Nasal cavity respiratory epithelium epithelial cell of viscerocranial mucosa (primary cell): ENCODE measurements at places on chromosomes 3 and 15. TPM values are rescaled to one million over a fixed set of nuclear protein-coding genes. Genes with fewer than 3 reads are reported as not detected.

Gene SPRED1
- 22.6 and 30.1 TPM in 2 replicates for total RNA-seq

Gene UROC1
- total RNA-seq, result not detected in 2 replicates

Gene HACL1
- 14.1 and 16.1 TPM in 2 replicates for total RNA-seq

Gene TLR9
- total RNA-seq, result 0.07 TPM in 1 of 2 replicates, not detected in the other

Gene ASB14
- total RNA-seq, result not detected in 2 replicates

Gene PIF1
- total RNA-seq, result 0.28 and 0.34 TPM in 2 replicates

Gene SLC38A3
- total RNA-seq, result not detected in 2 replicates

Gene OR5H2
- total RNA-seq, result not detected in 2 replicates

Gene MITF
- 2.1 and 3.3 TPM in 2 replicates for total RNA-seq

Gene ADAM10
- total RNA-seq, result 197 and 246 TPM in 2 replicates

Gene TUSC2
- 15.7 and 26.0 TPM in 2 replicates for total RNA-seq

Gene AGBL1
- total RNA-seq, result not detected in 2 replicates

Gene MEX3B
- total RNA-seq, result 0.34 and 2.3 TPM in 2 replicates

Gene KLHL6
- total RNA-seq, result 0.36 TPM in 1 of 2 replicates, not detected in the other

Gene FSTL1
- 50.6 and 122 TPM in 2 replicates for total RNA-seq

Gene HYAL1
- 4.5 and 5.8 TPM in 2 replicates for total RNA-seq
